Activated gamma-delta T cell (primary cell): ENCODE measurements at places on chromosomes 12 and 14.

- no peak for DNase-seq
These were observed 24.6 kb upstream of the SCARB1 start for GRCh38 chr12:124888260-124888659.

- DNase-seq, result no peak
These were observed 45.3 kb downstream of the TAOK3 start for GRCh38 chr12:118327391-118327790.

DNA sequence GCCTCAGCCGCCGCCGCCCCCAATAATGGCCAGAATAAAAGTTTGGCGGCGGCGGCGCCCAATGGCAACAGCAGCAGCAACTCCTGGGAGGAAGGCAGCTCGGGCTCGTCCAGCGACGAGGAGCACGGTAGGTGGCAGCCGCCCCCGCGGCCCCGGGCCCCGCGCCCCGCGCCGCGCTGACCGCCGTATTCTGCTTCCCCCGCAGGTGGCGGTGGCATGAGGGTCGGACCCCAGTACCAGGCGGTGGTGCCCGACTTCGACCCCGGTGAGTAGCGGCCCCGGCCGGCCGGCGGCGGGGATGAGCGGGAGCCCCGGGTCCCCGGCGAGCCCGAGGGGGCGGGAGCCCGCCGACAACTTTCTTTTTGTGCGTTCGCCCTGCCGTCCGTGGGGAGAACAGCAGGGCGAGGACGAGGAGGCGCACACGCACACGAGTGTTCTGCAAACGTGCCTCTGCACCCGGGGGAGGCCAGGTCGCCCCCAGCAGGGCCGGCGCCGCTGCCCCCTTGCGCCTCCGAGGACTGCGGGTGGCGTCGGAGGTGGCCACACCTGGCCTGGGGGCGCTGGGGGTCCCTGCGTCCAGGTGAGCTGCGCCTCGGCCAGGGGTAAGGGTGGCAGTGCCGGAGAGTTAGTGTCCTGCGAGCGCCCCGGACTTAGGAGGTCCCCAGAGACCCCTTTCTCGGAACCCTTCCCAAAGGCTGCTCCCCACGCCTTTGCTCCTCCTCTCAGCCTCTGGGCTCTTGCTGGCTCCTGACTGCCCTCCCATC is 794 bp downstream of the RCOR1 start:
- peak; percentile 37 for DNase-seq

DNA sequence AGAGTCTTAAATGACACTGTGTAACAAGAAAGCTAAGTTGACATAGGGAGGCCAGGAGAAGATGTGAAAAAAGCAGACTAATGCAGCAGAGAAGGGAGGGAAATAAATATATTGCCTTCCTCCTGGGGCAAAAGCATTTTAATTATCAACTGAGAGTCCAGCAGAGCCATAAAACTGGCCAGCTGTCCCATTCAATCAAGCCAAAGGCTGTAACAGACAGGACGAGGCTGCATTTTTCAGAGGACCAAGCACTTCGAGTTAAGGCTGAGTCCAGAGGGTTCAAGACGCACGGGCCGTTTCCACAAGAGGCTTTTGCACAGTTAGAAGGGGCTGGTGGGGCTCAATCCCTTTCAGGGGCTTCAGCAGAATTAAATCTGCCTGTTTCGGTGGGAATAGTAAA is 20.4 kb downstream of the MAP3K9 start:
- no peak for DNase-seq

DNA sequence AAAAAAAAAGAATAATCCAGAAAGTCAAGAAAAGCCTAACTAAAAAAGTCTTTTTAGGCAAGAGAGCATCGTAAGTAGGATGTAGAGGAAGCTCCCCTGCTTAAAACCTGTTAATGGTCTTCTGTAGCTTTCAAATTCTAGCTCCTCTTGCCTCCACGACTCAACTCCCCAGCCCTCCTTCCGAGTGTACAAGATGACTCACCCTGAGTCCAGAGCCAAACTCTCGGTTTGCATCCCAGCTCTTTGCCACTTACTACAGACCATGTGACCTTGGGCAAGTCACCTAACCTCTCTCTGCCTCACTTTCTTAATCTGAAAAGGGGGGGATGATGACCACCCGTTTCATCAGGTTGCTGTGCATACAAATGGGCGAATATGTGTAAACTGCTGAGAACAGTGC is 460.4 kb downstream of the DPF3 start:
- no peak for DNase-seq

DNA sequence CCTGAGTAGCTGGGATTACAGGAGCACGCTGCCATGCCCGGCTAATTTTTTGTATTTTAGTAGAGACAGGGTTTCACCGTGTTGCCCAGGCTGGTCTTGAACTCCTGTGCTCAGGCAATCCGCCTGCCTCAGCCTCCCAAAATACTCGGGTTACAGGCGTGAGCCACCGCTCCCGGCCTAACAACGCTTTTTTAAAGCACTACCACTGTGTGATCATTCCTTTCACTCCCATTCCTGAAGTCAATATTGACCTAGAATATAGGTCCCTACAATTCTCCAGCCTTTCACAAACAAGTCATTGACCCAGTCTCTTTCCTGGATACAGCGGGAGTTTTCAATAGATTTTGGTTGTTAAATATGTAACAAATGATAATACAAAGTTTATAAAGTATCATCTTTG is 62.8 kb downstream of the KIF21A start:
- DNase-seq, result no peak

- no peak for DNase-seq
These were observed 28.8 kb upstream of the LGR5 start for GRCh38 chr12:71410844-71411243.

- DNase-seq, result no peak
These were observed 850 bp upstream of the ZNF385A start for GRCh38 chr12:54385251-54385914.

DNA sequence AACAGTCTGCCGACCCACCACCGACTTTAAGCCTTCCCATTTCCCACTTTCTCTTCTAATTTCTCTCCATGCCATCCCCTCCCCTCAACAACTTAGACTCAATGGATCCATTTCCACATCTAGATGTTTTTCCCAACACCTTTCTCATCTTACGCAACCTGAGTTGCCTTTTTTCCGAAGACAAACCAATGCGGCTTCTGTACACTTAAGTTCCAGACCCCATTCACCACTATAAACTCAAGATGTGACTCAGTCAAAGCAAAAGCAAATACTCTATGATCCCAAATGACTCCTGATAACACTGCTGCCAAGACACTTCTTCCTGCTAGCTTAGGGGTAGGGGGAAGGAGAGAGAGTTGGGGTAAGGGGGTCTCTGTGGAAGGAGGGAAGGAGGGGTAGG is 1.3 kb downstream of the IL22 start:
- DNase-seq, result no peak

- no peak for DNase-seq
These were observed 9.6 kb downstream of the APOBEC1 start for GRCh38 chr12:7656121-7656520.
